ENCODE measurements at places on chromosomes 13 and 19.

DNA sequence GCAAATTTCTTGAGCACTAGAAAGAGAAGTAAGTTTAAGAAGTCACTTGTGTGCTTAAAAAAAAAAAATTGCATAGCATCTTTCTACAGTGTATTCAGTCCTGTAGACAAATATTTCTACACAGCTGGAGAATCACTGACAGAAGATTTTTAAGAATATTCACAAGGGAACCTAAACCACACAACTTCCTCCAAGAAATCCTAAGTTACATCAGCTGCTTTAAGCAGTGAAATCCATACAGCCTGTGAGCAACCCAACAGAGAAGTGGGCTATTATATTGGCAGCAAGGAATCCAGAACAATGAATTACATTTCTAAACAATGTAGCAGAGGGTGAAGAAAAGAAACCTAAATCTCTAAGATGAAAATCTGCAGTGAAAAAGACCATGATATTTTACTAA, 1.5 kb downstream of the DOCK9 start:
- no peak for DNase-seq

GRCh38 chr13:33611121-33611805, 206.7 kb upstream of the RFC3 start:
- DNase-seq = no peak

DNA sequence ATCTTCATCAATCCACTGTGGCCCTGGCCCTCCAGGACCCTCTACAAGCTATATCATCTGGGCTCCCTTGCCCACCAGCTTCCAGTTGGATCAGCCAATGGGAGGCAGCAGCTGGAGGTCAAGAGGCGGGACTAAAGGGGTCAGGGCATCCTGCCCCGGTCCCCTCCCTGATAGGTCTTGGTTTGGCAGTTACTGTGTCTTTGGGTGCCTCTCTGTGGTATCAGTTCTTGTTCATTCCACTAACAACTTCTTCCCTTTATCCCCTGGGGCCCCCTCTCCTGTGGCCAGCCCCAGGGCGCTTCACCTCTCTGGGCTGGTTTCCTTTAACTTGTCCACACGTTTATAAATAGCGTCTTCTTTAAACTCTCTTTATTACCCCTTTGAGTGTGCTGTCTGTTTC, 83.6 kb downstream of the DCT start:
- no peak for DNase-seq

- no peak for DNase-seq
Observed at GRCh38 chr19:12800466-12800770, 1.2 kb downstream of the PRDX2 start.

GRCh38 chr19:40355975-40356680, 7.6 kb downstream of the PLD3 start:
- DNase-seq = no peak

DNA sequence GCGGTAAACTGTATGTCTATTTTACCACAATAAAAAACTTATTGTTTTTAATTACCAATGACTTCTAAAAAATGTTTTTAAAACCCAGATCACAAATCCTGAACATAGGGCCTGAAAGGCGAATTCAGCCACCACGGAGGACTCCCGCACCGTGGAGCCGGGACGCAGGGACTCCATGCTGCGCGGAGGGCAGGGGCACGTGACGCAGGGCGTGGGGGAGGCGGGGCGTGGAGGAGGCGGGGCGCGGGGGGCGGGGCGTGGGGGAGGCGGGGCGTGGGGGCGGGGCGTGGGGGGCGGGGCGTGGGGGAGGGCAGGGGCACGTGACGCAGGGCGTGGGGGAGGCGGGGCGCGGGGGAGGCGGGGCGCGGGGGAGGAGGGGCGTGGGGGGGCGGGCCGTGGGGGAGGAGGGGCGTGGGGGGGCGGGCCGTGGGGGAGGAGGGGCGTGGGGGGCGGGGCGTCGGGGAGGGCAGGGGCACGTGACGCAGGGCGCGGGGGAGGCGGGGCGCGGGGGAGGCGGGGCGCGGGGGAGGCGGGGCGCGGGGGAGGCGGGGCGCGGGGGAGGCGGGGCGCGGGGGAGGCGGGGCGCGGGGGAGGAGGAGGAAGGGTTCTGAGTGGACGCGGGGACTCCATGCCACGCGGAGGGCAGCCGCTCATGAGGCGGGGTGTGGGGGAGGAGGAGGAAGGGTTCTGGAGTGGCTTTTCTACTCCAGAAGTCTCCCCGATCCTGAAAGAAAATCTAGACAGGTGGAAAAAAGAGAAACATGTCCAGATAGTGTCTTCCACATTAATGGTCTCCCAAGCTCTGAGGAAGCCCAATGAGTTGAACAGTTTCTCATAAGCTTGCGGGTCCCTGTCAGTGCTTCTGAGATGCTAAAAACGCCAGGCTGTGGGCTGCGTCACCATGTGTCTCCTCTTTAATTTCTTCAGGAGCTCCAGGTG, 4.4 kb upstream of the PROZ start:
- peak; percentile 74 for DNase-seq

GRCh38 chr19:35309481-35310279, 17.7 kb downstream of the MAG start:
- DNase-seq = no peak

GRCh38 chr19:16978839-16979802, 47.5 kb downstream of the CPAMD8 start:
- no peak for DNase-seq

DNA sequence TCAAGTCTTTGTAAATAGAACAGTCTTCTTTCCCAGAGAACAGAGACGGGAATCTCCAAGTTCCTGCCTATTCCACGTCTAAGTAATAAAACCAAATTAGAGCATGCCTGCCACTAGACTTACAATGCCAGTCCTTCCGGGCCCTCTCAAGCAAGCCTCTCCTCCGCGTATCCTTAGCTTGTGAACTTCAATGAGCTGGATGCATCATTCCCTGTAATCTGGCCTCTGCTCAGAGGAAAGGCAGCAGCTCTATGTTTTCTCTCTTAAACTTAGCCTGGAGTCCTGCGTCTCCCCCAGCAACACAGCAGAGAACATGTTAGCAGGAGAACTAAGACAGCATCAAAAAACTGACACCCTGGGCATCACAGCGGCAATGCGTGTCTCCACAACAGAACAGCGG, 8.2 kb downstream of the NALCN start:
- no peak for DNase-seq

- no peak for DNase-seq
Observed at GRCh38 chr13:33185853-33186252, 99.7 kb downstream of the STARD13 start.

GRCh38 chr13:53197424-53197823, 168.8 kb downstream of the OLFM4 start:
- DNase-seq = no peak

All from activated naive CD4-positive, alpha-beta T cell (primary cell).